GM13977 (cell line): ENCODE measurements at places on chromosomes 5 and 9.

DNA sequence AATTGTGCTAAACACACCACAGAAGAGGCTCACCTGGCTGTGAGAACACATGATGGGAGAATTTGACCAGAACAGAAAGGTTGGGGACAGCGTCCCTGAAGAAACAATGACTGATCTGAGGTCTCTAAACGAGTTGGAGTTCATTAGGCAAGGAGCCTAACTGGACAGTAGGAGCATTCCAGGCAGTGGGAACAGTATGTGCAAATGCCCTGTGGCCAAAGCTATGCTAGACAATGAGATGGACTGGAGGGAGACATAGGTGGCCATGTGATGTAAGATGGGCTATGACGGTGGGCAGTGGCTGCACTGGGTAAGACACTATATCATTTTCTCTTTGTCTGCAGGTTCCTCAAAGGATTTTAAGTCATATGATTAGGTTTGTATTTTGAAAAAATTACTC is 95.1 kb upstream of the ARAP3 start:
- no peak for DNase-seq

DNA sequence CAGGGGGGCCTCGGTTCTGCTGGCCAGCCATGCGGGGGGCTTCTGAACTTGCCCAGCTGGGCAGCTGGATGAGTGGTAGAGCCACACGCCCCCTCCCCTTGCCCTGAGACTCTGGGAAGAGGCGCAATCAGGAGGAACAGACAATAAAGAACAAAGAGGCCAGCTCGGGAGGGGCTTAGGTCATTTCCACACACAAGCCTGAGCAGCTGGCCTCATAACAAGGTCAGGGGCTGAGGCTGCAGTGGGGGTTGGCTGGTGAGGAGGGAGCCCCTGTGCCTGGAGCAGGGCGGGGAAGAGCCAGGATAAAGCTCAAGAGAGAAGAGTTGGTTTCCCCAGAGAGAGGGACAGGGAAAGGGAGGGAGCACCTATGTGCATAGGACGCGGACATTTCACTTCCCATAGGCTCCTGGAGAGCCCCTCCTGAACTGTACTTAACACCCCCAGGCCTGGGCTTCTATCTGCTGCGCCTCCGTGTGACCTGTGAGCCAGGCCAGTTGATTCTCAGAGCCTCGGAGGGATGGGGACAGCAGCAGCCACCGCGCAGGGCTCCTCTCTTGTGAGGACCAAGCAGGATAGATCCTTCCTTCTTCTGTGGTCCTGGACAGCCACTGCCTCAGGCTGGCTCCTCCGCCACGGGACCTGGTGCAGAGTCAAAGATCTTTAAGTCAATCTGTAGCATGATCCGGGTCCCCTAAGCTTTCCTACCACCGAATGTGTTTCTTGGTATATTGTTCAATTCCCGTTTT is 75.3 kb upstream of the GGTA1 start:
- DNase-seq = no peak

- DNase-seq = no peak
These were observed 3.4 kb upstream of the SLC46A2 start for GRCh38 chr9:112894041-112894440.

- no peak for DNase-seq
These were observed 498.8 kb downstream of the RAB3C start for GRCh38 chr5:59081693-59082092.

DNA sequence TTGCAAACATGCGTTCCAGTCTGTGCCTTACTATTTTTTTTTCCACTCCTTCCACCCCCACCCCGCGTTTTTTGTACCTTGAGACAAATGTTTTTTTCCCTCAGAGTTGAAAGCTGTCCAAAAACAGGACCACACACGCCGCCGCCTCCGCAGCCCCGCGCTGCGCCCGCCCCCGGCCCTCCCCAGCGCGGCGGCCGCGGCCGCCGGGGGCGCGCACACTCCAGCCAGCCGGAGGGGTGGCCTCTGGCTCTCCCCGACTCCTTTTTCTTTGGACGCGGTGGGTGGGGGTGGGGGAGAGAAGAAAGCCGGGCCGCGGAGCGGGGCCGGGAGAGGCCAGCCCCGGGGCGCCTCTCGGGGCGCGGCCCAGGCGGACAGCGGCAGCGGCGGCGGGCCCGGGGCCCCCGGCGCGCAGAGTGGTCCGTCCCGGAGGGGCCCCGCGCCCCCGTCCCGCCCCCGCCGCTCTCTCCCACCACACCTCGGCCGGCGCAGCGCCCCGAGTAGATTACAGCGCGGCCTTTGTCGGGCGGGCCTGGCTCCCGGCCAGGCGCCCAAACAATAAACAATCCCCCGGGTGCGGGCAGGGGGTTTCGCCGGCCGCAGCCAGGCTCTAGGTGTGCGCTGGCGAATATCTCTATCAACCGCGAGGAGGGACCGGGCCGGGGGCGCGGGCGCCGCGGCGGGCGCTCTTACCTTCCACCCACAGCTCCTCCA is 10.9 kb downstream of the PTCH1 start:
- DNase-seq = peak; percentile 68

- no peak for DNase-seq
These were observed 166.4 kb upstream of the PIK3R1 start for GRCh38 chr5:68049053-68049713.
